Fibroblast of gingiva (primary cell): ENCODE measurements at places on chromosomes 2 and 18.

DNA sequence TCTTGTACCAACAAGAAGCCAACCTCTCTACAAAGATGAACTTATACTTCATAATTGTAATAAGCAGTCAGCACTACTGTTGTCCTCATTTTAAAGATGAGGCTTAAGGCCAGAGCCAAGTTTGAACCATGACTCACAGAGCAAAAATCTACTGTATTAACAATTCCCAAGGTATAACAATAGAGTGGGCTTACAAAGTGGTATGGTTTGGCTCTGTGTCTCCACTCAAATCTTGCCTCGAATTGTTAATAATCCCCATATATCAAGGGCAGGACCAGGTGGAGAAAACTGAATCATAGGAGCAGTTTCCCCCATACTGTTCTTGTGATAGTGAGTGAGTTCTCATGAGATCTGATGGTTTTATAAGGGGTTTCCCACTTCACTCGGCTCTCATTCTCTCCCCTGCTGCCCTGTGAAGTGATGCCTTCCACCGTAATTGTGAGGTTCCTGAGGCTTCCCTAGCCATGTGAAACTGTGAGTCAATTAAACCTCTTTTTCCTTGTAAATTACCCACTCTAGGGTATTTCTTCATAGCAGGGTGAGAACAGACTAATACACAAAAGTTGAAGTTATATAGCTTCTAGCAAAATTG is 19.5 kb downstream of the MRPL44 start:
- DNase-seq = no peak

DNA sequence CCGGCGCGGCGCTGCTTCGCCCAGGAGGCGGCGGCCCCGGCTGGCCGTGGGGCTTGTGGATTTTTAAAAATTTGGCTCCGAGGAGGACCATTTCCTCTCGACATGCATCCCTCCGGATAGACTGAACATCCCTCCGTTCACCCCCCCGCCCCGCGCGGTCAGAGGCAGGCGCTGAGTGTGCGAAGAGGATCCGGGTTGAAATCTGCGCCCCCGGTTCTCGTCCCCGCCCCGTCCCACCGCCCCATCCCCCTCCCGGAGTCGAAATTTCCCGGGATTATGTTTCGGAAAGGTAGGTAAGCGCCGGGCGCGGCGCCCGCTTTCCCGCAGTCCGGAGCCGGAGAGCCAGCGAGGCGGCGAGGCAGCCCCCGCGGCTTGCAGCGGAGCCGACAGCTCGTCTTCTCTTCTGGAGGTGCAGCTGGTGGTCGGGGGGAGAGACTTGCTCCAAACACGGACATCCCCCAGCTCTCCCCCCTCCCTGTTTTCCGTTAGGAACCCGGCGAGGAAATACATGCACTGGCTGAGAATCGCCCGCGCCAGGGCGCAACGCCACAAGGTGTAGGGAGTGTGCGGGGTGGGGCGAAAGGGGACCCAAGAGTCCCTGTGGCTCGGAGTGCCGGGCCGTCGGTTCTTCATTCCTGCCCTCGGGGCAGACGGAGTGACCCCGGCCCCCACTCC is at the start of gene PRKCE:
Gene PRKCE (plus strand): TSS at position 261 of the 675 bp plus-strand sequence.
- DNase-seq = peak; percentile 2

DNA sequence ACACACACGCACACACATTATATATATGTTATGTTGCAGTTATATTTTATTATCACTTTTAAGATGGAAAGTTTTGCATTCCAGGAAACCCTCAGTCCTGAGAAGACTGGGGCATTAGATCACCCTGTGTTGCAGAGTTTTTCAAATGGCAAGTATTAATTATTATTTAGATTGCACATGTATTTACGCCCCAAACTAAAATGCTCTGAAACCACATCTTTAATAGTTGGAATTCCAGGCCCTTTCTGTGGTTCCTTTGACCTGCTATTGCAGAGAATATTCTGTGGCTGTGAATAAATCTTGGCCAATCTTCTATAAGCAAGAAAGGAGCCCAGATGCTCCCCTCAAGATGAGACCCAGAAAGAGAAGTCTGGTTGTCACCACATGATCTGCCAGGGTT is 427.0 kb upstream of the TNP1 start:
- peak; percentile 59 for DNase-seq

- DNase-seq = no peak
Observed at GRCh38 chr2:64203858-64204632, 59.8 kb upstream of the PELI1 start.

DNA sequence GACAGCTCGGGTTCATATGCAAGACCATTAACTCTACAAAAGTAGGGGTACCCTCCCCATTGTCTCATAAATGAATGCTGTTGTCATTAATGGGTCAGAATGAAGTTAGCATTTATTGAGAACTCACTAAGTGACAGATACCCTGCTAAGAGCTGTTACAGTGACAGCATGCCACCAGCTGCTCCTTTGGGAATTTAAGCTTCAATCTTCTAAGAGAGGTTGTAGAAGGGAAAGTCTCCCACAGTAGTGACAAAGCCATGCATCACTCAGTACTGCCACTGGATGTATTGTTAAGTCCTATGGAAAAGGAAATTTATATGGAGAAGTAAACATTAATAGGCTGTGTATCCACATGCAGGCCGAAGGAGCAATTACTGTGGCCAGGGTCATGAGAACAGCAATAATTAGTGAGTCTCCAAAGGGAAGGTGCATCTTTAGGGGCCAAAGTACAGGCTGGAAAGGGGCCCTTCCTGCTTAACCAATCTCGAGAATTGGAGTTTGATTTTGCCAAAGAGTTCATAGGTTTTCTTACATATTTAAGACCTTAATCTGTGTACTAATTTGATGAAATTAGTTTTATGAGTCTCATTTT is 64.5 kb upstream of the FAM124B start:
- no peak for DNase-seq

- DNase-seq = peak; percentile 17
Observed at GRCh38 chr18:61896757-61897156, 4.0 kb upstream of the RNF152 start.

DNA sequence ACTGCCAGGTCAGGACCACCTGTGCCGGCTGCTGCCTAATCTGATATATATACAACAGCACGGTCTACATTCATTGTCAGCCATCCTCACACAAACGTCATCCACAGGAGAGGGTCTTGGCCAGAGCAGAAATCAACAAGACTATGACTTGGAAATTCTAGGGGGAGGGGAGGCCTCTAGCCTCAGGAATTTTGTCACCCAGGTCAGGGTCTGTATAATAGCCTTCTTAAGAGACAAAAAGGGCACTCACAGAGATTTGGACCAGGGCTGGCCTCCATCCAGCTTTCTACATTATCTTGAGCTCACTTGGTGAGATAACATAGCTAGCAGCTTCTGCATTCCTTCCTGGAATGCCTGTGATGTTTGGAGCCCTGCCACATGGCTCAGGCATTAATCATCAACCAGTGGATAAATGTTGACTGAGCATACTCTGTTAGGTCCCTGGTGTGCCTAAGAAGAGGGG is 50.4 kb upstream of the CTIF start:
- peak; percentile 75 for DNase-seq

GRCh38 chr2:239781454-239781853 is 243.7 kb downstream of the NDUFA10 start:
- DNase-seq = no peak

DNA sequence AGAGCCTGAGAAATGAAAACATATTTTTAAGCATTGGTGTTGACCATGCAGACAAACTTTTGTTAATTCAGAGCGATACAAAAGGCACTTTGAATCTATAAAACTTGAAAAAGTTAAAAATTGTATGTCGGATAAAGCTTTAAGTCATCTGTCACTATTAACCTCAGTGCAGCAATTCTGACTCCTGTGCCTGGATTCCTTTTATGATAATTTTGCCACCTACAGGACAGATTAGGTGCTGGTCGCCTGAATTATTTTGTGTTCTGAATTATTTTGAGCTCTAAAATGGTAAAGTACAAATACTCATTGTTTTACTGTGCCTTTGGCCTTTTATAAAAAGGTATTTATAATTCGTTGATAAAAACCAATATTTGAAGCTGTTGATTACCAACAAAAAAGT is 19.4 kb upstream of the RNF138 start:
- no peak for DNase-seq

GRCh38 chr2:158663796-158664195 is 131.3 kb upstream of the DAPL1 start:
- DNase-seq = no peak

DNA sequence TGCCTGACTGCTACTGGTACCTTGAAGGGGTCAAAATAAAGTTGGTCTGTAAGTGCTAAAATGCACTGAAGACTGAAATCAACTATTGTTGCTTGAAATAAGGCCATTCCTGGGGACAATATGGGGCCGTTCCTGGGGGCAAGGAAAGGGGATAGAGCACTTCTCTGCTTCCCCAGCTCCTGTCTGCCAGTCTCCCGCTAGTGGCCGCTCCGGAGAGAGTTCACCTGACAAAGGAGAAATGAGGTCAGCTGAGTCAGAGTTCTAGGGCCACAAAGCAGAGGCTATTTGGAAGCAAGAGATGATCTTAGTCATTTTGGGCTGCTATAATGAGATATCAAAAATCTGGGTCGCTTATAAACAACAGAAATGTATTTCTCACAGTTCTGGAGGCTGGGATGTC is 345.9 kb downstream of the TSN start:
- DNase-seq = no peak

- DNase-seq = no peak
Observed at GRCh38 chr2:70417011-70417410, 115.1 kb upstream of the FAM136A start.

GRCh38 chr2:43331422-43331821 is 105.0 kb upstream of the ZFP36L2 start:
- no peak for DNase-seq

- no peak for DNase-seq
Observed at GRCh38 chr2:216507220-216508160, 8.8 kb downstream of the RPL37A start.

- DNase-seq = no peak
Observed at GRCh38 chr2:155190342-155190741, 491.8 kb downstream of the KCNJ3 start.

GRCh38 chr18:647304-647703 is 10.1 kb upstream of the TYMS start:
- DNase-seq = no peak

DNA sequence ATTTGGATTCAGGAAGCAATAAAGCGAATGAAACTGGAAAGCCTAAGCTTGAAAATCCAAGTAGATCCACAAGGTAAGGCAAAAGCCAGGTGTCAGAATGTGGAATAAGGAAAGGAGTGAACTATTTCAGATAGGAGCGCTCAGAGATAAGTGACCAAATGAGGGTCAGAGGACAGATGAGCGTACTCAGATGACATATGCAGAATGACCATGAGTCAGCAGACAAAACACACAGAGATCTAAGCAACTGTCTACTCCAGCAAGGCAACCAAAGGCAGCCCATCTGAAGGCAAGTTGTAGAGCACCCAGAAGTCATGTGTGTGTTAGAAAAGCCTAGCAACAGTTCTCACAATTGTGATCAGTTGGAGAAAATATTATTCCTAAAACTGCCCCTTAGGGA is 548.4 kb upstream of the FSHR start:
- no peak for DNase-seq

DNA sequence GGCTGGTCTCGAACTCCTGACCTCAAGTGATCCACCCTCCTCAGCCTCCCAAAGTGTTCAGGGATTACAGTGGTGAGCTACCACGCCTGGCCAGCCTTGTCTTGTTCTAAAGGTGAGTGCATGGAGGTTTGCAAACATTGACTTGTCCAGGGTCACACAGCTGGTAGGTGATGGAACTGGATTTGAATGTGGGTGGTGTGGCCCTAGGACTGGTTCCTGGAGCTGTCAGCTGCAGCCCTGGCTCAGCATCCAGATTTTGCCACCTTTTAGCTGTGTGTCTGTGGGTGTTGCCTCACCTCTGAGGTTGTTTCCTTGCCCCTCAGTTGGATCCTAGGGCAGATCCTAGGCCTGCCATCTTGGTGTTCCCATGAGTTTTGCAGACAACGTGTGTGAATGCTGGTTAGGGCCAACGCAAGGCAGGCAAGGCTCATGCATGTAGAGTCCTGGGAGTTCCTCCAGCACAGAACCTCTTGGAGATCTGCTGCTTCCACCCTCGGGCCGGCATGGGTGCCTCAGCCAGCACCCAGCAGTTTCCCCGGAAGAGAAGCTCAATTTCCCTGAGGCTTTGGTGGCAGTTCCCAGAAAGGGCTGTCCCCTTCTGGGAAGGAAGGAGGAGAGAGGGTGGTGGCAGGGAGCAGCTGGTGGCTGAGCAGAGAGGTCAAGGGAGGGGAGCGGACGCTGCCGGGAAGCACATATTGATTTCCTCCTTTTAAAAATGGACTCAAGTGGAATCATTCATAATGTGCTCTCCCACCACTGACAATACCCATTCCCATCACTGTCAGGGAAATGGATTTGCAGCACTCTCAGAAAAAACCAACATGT is 127.6 kb upstream of the HS6ST1 start:
- DNase-seq = no peak

GRCh38 chr2:119857742-119858141 is 98.0 kb downstream of the PTPN4 start:
- no peak for DNase-seq

DNA sequence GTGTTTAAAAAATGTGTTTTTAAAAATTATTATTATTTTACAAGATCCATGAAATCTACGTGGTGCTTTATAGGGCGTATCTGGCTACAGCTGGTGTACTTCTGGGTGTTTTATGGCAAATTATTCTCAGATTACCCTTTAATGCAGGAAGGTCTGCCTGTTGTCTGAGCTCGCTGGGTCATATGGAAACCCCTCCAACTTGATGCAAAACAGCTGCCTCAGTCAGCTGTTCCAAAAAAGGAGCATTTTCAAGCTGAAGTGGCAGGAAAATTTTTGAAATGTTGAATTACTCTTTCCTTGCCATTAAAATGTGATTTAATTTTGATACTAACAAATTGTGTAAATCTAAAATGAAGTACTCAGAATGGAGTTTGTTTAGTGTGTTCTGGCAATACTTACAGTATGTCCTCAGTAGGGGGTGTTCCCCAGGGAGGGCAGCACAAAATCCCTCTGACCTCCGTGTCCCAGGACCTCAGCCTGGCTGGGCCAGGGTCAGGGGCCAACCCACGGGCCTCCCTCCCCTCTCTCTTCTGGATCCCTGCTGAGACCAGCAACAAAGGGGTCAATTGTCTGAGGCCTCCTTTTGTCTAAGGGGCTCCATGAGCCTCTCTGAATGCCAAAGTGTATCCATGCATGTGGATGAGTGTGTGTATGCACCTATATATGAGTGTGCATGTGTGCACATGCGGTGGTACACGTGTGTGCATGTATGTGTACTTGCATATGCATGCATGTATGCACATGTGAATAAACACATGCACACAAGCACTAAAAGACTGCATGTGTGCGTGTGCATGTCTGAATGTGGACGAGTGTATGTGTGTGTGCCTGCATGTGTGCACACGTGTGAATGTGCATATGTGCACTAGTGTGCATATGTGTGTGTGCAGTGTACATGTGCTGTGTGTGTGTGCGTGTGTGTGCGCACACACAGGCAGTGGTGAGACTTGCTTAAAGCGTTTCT is 105.4 kb downstream of the ACOXL start:
- no peak for DNase-seq

DNA sequence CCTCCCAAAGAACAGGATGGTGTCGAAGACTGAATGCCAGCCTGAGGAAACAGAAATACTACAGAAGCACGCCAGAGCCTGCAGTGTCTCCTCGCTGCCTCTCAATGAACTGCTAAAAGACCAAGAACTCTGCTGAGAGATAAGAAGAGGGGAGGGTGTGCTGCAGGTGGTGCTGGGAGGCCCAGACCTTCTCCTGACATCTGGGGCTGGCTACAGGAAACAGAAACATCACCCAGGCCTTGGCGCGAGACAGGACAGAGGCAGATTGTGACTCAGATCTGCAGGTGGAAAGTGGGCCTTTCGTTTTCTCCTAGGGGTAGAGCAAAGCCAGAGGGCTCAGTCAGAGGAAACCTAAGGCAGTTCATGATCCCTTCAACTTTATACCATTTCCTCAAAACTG is 250.3 kb upstream of the TCF4 start:
- no peak for DNase-seq

GRCh38 chr2:137168552-137168951 is 403.2 kb downstream of the THSD7B start:
- DNase-seq = peak; percentile 3
